CD4-positive, alpha-beta T cell treated with Interleukin-15 for 1 hour (primary cell): ENCODE measurements at places on chromosomes 6 and 20.

DNA sequence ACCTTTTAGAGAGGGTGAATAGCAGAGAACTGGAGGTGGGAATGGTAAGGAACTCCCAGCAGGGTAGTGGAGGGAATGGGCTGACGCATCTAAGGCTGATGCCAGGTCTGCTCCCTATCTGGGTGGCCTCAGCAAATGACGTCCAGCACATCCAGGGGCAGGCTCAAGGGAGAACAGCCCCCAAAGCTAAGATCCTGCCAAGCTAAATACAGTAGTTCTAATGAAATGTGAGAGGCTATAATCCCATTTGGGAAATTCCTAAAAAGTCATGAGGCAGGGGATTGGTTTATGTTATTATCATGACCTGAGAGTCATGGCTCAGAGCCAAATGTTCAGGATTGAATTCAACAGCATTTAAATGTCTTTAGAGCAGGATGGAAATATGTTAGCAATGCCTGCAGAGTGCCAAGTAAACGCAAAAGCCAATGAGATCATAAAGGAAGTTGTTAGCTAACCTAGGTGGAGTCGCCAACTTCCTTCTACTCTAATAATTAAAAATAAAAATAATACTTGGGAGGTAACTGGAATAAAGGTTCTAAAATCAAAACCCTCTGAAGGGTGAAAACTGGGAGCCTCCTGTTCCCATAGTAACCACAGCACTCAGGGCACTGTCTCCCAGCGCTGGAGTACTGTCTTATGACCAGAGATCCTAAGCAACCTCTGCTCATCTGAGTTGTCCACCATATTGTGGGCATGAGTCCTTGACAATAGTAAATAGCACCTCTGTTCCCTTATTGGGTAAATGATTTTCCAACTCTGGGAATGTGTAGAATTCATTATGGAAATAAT is 34.8 kb downstream of the IYD start:
- DNase-seq, result no peak

- DNase-seq, result no peak
Observed at GRCh38 chr20:8811801-8812594, 256.9 kb upstream of the PLCB4 start.

- no peak for DNase-seq
Observed at GRCh38 chr20:23132293-23132929, 46.3 kb upstream of the CD93 start.

DNA sequence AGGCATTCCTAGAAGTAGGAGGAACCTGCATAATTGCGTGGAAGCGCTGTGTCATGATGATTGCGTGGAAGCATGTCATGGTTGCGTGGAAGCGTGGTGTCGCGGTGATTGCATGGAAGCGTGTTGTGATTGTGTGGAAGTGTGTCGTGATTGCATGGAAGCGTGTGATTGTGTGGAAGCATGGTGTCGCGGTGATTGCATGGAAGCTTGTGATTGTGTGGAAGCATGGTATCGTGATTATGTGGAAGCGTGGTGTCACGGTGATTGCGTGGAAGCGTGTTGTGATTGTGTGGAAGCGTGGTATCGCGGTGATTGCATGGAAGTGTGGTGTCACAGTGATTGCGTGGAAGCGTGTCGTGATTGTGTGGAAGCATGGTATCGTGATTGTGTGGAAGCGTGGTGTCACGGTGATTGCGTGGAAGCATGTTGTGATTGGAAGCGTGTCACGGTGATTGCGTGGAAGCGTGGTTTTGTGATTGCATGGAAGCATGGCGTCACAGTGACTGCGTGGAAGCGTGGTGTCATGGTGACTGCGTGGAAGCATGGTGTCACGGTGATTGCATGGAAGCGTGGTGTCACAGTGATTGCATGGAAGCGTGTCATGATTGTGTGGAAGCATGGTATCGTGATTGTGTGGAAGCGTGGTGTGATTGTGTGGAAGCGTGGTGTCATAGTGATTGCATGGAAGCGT is 145.9 kb downstream of the TAF4 start:
- no peak for DNase-seq

DNA sequence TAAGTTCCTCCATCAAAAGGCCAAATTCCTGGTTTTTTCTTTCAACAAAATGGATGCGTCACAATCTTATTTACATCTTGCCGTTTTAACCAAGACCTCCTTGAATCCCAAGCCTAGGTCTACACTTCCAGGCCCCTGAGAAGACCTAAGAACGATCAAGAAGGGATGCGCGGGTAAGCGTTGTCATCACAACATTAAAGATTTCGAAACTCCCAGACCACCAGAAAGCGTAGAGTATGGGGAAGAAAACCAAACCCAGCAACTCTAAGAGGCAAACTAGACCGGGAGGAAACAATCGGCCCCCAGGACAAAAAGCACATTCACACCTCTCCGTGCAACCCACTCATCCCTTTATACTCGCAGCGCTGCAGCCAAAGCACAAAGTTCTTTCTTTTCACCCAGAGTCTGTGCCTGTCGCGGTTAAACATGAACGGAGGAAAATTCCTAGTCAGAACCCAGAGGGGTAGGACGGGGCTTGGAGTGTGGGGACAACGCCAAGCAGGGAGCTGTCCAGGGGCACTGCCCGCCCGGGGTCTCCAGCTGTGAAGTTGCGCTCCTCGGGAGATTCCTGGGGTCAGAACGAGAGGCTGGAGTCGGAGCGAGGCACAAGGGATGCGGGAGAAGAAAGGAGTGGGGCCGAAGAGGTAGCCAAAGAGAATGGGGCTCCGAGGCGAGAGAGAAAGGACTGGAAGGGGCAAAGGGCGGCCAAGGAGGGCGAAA is 725 bp downstream of the OSER1 start:
- no peak for DNase-seq

DNA sequence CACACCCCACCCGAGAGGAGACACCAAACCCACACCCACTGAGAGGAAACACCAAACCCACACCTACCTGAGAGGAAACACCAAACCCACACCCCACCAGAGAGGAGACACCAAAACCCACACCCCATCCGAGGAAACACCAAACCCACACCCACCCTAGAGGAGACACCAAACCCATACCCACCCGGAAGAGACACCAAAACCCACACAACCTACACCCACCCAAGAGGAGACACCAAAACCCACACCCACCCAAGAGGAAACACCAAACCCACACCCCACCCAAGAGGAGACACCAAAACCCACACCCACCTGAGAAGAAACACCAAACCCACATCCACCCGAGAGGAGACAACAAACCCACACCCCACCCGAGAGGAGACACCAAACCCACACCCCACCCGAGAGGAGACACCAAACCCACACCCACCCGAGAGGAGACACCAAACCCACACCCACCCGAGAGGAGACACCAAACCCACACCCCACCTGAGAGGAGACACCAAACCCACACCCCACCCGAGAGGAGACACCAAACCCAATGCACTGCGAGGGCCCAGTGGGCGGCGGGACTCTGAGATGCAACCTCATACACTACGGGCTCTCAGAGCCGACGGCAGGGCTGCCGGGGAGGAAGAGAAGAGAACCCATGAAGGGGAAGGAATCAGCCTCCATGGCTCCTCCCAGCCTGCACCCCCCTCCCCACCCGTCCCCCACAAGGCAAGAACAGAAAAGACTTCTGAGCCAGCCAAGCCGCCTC is 83.3 kb downstream of the TAF4 start:
- peak; percentile 23 for DNase-seq

- no peak for DNase-seq
Observed at GRCh38 chr20:48217190-48217589, 431.9 kb upstream of the SULF2 start.

GRCh38 chr6:35023091-35024000 is 117.8 kb downstream of the TCP11 start:
- DNase-seq, result no peak
